RPMI7951 (cell line): ENCODE measurements at places on chromosomes 4 and X. TPM values are rescaled to one million over a fixed set of nuclear protein-coding genes. Genes with fewer than 3 reads are reported as not detected.

The SATL1 gene
- total RNA-seq = not detected in 2 replicates

DNA sequence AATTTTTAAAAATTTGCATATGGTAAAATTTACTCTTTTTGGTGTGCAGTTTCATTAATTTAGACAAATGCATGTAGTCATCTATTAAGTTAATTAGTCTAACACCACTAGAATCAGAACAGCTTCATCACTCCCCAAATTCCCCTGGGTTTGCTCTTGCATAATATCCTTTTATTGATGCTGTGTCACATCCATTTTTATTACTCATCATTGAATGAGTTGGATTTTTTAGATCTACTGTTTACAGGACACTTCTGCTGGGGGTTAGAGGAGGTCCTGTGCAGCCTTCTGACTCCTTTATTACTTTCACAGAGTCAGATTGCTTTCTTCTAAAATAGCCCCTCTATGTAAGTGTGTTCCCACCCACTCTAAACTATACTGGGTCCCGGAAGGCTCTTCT is 65.9 kb downstream of the MTHFD2L start:
- DNase-seq = peak; percentile 56

GRCh38 chr4:95212692-95213091 is 336.1 kb downstream of the UNC5C start:
- no peak for DNase-seq

DNA sequence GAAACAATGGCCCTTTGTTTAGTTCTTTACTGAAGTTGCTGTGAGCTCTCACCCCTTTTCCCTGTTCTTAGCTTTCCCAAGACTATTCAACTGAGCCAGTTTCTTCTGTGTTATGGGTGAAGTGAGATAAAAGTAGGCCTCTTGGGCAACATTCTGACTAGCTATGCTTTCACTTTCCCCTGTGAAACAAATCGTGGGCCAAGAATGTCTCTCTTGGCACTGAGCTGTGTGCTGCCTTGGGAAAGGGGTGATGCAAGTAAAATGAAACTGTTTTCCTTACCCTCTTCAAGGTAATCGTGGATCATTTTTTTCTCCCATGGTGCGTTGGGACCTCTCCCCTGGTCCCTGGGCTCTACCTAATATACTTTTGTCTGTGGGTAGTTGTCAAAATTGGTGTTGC is 653.9 kb upstream of the MAGEB2 start:
- DNase-seq = no peak

The SSX4 gene
- total RNA-seq = 0.36 TPM in 1 of 2 replicates, not detected in the other

The CPXCR1 gene
- total RNA-seq = not detected in 2 replicates

- peak; percentile 66 for DNase-seq
Measured at GRCh38 chr4:83569987-83570386, 34.1 kb downstream of the GPAT3 start.

The FAM47A gene
- not detected in 2 replicates for total RNA-seq

The RNF4 gene
- 42.4 and 58.2 TPM in 2 replicates for total RNA-seq

DNA sequence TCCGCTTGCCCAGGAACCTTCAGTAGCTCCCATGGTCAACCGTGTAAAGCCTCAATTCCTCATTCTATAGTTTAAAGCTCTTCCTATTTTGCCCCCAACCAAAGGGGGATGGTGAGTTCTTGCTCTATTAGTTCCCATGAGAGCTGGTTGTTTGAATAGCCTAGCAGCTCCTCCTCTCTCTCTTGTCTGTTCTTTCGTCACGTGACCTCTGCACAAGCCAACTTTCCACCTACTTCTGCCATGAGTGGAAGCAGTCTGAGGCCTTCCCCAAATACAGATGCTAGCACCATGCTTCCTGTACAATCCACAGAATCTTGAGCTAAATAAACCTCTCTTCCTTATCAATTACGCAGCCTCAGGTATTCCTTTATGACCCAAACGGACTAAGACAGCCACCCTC is 42.8 kb downstream of the ANXA5 start:
- DNase-seq = no peak
